NCI-H1417 treated with DMSO at 0.1 percent for 48 hours (cell line): ENCODE measurements at places on chromosomes 13 and 19.

DNA sequence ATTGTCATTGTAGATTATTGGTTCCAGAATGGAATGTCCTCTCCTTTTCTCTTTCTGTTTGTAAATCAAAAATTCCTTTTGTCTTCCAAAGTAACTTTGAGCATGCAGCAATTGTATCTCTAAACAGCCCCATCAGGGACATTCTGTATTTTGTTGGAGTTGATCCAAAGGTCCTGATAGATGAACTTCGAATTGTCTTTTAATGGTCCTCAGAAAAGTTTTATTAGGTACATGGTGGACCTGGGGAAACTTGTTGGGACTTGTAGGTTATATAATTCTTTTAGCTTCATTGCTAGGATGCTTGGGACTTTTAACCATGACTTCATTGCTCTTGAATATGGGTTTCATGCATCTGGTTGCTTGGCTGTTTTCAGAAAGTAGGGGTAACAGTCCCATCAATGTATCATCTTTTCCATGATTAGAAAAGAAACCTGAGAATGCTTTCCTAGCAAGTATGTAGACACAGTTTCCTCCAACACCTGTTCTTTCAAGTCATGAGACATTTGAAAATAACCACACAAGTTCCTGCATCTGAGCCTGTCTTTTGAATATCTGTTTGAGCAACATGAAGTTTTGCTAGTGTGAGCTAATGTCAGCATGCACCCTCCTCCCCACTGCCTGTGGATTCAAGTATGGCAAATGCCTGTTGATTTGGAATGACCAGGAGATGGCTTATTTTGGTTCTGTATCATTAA is 413.1 kb downstream of the KCNRG start:
- no peak for DNase-seq

DNA sequence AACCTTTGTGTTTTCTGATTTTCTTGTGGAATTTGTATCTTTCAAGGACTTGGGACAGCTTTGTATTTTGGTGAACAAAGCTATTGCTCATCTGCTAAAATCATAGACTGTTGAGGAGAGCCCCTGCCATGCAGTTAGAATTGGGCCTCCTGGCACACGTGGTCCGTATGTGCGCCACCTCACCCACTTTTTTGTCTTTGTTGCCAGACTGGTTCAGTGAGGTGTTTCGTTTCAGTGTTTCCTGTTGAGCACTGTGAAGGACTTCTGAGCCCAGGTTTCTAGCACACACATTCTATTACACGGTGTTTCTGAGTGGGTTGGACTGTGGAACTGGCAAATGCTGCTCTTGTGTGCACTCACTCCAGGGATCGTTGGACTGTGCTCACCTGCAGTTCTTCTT is 37.6 kb upstream of the RNF113B start:
- no peak for DNase-seq

GRCh38 chr13:54606944-54607343 is 1578.3 kb downstream of the OLFM4 start:
- DNase-seq: no peak

- DNase-seq: no peak
These were observed 111.3 kb upstream of the EDNRB start for GRCh38 chr13:78029901-78030300.

DNA sequence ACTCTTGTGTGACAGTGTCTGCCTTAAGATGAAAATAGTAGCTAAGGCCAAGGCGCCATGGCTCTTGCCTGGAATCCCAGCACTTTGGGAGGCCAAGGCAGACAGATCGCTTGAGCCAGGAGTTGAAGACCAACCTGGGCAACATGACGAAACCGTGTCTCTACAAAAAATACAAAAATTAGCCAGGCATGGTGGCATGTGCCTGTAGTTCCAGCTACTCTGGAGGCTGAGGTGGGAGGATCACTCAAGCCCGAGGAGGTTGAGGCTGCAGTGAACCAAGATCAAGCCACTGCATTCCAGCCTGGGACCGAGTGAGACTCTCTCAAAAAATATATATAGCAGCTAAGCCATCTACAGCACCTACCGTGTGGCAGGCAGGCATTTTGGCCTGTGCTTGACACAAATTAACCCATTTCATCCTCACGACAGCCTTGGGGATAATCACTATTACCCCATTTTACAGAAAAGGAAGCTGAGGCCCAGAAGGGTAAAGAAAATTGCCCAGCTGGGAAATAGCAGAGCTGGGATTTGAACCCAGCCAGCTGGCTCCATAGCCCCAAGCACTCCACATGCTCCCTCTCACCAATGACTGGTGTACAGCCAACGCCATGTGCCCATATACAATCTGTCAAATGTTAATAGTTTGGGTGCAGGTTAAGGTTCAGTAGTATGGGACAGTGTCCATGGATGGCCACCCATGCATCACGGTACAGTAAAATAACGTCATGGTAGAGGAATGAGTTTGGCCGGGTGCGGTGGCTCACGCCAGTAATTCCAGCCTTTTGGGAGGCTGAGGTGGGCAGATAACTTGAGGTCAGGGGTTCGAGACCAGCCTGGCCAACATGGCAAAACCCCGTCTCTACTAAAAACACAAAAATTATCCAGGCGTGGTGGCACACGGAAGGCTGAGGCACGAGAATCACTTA is 3.1 kb downstream of the SLC1A5 start:
- DNase-seq: no peak

DNA sequence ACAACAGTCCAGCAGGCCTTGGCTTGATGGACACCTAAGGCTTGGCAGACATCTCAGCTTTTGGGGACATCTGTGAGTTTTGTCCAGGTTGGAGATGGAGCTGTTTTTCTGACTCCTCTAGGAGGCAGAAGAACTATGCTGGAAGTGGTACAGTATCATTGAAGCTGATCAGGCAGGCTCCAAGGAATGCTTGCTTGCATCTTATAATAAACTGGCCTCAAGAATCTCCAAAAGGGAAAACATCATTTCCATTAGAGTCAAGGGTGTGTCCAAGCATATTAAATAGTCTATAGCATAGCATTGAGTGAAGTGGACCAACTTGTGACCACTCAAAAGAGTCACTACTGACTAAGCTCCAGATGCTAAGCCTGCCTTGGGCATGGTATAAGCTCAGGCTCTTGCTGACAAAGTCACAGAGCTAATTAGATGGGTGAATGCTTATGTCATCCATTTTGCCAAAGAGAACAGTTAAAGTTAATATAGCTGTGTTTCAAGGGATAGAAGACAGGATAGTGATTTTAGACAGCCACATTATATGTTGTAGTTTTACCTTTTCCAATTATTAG is 216.0 kb downstream of the DNAJC15 start:
- DNase-seq: no peak

DNA sequence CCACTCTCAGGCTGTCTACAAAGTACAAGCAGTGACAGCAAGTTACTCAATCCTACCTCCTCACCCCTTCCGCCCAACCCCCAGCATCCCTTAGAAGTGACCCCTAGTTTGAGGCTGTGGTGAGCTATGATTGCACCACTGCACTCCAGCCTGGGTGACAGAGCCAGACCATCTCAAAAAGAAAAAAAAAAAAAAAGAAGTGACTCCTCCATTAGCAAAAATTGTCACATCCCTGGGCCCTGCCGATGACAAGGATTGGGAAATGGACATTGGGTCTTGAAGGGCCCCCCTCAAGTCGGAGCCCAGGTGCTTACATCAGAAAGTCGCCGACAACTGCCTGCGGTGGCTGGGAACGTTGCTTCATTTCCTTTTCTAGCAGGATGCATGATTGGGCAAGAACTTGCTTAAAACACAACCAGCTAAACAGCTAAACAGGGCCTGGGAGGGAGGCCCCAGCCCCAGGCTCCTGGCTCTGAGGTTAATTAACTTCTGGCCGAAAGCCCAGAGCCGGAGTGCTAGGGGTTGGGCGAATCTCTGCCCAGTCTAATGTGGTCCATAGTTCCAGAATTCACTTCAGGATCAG is 15.3 kb downstream of the RAB3D start:
- DNase-seq: no peak

DNA sequence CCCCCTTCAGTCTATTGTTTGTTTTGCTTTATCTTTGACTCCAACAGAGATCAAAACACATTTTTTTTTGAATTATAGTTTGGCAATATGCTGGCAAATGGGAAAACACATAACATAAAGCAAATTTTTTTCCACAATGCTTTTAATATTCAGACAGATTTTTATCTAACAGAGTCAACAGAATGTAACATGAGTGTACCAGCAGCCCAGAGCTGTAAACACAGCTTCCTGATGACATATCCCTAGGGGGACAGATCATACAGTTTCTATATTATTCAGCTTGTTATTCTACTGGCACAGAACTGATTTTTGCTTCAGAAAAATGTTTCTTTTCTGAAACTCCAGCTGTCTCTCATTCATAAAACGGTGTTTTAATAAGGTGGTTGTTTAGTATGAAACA is 168.8 kb downstream of the OLFM4 start:
- DNase-seq: no peak

GRCh38 chr13:43390619-43391018 is 367.2 kb downstream of the DNAJC15 start:
- no peak for DNase-seq

DNA sequence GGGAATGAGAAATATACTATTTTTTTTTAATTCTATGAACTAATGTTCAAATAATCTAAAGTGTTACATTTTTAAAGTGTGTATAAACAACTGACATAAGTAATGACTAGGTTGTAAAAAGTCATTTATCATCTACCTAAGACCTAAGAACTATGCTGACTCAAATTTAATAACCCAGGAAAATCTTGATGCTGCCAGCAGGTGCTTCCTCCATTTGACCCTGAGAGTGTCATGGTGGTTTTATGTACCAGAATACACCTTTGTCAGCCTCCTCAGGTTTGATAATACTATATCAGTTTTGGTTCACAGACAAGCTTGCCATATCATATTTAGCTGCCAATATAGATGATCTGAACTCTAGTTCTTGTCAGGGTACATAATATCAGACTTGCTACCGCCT is 1151.2 kb downstream of the PCDH17 start:
- DNase-seq: no peak

- DNase-seq: no peak
These were observed 596.6 kb downstream of the KCTD12 start for GRCh38 chr13:76289558-76289957.

GRCh38 chr19:12745166-12745897 is 6.3 kb upstream of the BEST2 start:
- DNase-seq: no peak

DNA sequence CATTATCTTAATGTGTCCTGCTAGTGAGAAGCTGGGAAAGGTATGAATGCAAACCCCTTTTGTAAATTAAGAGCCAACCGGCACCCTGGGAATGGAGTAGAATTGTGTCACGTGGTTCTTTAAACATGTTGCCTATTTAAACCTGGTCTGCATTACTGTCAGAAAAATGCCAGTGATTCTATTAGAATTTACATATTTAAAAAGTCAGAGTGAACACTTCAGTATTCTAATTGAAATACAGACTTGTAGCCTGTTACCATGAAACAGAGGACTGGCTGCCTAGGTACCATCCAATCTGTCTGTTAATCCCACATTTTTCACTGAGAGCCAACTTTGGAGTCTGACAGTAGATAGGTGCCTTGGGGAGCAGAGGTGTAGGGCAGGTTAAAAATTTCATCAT is 652.3 kb upstream of the ARGLU1 start:
- no peak for DNase-seq

GRCh38 chr19:1294688-1295087 is 9.0 kb downstream of the EFNA2 start:
- DNase-seq: no peak

GRCh38 chr13:91106565-91106964 is 240.9 kb upstream of the MIR17HG start:
- DNase-seq: no peak

- DNase-seq: no peak
These were observed 57.6 kb downstream of the COL4A1 start for GRCh38 chr13:110249326-110249725.

DNA sequence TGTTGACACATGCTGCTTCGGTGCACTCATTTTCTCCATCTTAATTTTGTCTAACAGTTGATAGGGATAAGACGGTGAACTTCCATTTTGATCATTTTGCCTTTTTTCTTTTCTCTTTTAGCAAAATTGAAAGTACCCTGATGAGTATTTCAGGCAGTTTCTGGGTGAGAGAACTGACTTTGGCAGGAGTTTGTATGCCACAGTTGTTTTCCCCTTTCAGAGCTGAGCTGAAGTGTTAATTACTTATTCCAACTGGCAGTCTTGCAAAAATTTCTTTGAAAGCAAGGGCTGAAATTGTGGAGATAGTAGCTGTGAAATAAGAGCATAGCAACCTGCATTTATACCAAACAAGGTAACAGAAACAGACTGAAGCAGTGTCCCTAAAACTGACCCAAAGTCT is 180.2 kb downstream of the SLITRK5 start:
- DNase-seq: no peak

- no peak for DNase-seq
These were observed 603.7 kb downstream of the UQCRFS1 start for GRCh38 chr19:28609091-28609755.

- DNase-seq: no peak
These were observed 2.5 kb downstream of the ZNF552 start for GRCh38 chr19:57812226-57812625.

DNA sequence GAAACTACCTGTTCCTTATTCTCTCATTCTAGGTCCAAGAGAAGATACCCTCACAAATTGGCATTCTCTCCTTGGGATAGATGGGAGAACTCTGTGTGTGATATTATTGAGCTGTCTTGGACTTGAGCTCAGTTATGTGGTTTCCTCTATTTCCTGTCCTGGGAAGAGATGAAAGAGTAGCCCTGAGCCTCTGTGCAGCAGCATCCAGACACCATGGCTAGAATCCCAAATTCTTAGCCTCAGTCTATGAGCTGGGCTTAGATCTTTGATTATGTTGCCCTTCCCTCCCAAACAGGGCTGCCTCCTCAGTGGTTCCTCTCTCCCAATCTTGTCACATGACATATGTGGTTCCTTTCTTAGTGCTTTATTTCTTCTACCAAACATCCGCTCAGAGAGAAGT is 290.7 kb downstream of the SPRY2 start:
- DNase-seq: no peak

DNA sequence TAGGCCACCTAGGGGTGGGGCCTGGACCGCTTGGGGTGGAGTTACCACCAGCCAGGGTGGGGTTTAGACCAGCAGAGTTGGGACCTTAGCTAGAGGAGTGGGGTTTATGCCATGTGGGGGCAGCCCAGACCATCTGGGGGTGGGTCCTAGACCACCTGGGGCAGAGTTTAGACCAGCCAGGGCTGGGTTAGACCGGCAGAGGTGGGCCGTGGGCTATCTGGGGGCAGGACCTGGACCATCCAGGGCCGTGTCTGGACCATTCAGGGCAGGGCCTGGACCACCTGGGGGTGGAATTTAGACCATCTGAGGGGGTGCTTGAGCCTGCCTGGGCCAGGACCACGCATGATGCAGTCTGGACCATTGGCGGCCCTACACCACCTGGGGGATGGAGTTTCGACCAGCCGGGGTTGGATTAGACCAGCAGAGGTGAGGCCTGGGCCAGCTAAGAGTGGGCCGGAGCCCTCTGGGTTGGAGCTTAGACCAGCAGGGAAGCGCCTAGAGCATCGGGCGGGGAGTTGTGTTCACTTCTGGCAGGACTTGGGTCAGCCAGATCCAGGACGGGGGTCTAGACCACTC is 10.0 kb upstream of the CACNG6 start:
- DNase-seq: no peak

GRCh38 chr19:49666120-49666444 is 349 bp downstream of the BCL2L12 start:
- DNase-seq: no peak

GRCh38 chr13:94389604-94390351 is 89.7 kb downstream of the DCT start:
- no peak for DNase-seq
